ENCODE measurements at places on chromosomes 11 and 22.

DNA sequence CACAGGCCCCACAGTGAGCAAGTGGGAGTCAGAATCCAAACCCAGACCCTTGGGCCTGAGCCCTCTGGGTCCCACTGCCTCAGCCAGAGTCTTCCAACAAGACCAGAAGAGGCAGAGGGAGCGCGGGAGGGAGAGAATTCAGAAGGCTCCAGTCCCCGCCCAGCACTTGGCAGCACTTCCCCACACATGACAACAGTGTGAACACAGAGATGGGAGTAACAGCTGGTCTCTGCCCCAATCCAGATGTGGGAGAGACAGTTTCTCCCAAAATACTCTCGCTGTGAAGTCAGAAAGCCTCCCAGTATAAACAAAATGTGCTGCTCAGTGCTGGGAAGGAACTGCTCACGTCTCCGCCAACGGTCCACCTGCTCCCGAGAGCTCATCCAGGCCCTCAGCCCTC, 219.9 kb downstream of the MN1 start:
- no peak for DNase-seq

DNA sequence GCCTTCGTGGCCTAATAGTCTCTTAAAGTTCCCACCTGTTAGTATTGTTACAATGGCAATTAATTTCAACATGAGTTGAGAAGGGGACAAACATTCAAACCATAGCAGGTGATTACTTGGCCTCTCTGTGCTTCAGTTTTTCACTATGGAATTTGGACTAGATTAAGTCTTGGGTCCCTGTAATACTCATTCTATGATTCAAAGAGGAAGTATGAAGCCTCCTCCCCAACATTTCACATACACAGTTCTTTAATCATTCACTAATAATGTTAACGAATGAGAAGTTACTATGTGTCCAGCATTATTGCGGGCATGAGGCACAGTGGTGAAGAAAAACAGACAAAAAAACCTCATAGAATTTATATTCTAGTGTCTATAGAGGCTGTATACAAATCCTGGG, 19.9 kb upstream of the USP47 start:
- no peak for DNase-seq

GRCh38 chr22:45218976-45219375, 21.7 kb downstream of the KIAA0930 start:
- DNase-seq = no peak

DNA sequence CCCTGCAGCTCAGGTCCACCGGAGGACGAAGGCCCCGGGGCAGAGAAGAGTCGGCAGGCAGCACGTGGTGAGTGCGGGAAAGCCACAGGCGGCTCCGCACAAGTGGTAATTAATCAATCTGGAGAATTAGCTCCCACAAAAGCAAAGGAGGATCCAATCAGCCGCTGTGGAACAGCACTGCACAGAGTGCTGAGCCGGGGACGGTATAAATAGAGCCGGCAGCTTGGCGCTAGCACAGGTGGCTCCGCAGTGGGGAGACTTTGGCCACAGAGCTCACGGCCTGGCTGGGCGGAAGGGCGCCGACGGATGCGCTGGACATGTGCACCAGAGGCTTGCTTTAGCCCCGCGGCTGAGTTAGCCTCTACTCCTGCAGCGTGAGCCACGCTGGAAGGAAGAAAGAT, 48.9 kb downstream of the IGSF9B start:
- DNase-seq = no peak

DNA sequence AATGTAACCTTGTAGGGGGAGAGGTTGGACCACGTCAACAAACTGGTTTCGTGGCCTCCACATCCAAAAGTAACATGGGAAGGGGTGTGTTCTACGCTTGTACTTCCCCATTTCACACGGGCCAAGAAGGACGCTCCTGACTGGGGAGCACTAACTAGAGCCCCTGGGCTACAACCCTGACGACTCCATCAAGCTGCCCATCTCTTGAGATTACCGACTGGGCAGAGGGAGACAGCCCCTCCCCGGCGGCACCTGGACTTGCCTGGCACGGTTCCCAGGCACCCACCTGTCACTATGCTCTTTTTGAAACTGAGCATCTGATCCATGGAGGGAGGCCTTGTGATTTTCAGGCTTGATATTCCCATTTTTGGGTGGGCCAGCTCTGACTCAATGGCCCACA, 68.5 kb downstream of the SHANK2 start:
- no peak for DNase-seq

GRCh38 chr22:46453006-46453828, 84.2 kb downstream of the CELSR1 start:
- DNase-seq = no peak

GRCh38 chr11:36791957-36792356, 193.9 kb upstream of the RAG2 start:
- DNase-seq = no peak

- DNase-seq = no peak
Observed at GRCh38 chr11:108338750-108339149, 115.9 kb downstream of the ATM start.

DNA sequence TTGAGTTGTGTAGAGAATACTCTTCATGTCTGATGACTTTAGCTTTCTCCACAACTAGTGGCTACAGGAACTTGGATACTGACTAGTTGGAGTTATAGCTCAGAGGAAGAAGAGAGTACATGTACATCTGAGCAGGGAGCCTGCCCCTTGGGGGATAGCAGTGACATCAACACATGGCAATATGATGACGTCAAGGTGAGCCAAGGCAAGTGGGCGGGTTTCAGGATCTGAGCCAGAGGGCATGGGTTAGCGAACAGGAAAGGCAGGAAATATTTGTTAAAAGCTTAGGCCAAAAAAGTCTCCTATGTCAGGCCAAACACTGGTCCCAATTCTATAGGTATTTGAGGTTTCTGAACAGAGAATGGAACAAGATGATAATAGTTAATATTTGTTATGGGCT, 42.0 kb upstream of the HORMAD2 start:
- no peak for DNase-seq

GRCh38 chr22:26234296-26234695, 65.0 kb downstream of the SEZ6L start:
- DNase-seq = no peak

- DNase-seq = no peak
Observed at GRCh38 chr11:3223932-3224381, 5.3 kb upstream of the MRGPRG start.
